Neural crest cell (in vitro differentiated cells): ENCODE measurements at places on chromosomes 16 and 17. TPM values are rescaled to one million over a fixed set of nuclear protein-coding genes. Genes with fewer than 3 reads are reported as not detected.
A peak's percentile ranks its signal among the peaks of the same experiment; 100 is the strongest.

CMTM2 gene
- total RNA-seq: 0.54 and 0.75 TPM in 2 replicates

DNAH17 gene
- 0.09 TPM in 1 of 2 replicates, not detected in the other for total RNA-seq

SGCA gene
- not detected in 2 replicates for total RNA-seq

CES5A gene
- not detected in 2 replicates for total RNA-seq

DNA sequence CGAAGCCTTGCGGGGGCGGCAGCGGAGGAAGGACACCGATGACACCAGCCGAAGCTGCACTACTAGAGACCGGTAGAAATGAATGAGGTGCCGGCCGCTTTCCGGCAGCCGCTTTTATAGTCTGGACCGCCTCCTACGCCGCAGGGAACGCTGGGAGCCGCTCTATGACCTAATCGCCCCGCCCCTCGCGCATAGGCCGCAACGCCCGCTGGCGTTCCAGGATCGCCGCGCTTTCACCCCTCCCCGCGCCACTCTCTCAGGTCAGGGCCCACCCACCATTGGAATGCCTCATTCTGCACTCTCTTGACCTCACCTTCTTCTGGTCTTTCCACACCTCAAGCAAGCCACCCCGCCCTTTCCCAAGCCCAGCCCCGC, at the start of gene DDX5:
TSS of gene DDX5 (minus strand) at position 89 of the 375 bp plus-strand sequence. CDS start 170 bp downstream, outside the sequence.
- peak; percentile 94 for DNase-seq

- DNase-seq: no peak
Observed at GRCh38 chr16:10806698-10807097, 11.9 kb downstream of the TVP23A start.

- no peak for DNase-seq
Observed at GRCh38 chr17:5241861-5242671, 7.4 kb upstream of the SCIMP start.

DNA sequence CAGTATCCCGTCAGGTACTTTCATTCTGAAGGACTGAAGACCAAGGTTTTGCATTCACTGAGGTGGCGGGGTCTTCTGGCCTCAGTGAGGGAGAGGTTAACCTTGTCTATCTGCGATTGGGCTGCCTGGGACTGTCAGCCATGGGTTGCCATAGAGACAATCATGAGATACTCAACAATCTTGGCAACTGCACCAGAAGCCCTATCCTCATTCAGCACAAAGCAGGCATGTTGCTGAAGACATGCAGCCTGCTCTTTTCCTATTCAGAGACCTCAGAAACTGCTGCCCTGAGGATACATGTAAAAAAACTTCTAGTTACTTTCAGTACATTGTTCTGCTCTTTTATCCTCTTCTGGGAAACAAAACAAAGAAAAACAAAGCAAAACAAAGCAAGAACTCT, 146.3 kb upstream of the PIRT start:
- no peak for DNase-seq

DNA sequence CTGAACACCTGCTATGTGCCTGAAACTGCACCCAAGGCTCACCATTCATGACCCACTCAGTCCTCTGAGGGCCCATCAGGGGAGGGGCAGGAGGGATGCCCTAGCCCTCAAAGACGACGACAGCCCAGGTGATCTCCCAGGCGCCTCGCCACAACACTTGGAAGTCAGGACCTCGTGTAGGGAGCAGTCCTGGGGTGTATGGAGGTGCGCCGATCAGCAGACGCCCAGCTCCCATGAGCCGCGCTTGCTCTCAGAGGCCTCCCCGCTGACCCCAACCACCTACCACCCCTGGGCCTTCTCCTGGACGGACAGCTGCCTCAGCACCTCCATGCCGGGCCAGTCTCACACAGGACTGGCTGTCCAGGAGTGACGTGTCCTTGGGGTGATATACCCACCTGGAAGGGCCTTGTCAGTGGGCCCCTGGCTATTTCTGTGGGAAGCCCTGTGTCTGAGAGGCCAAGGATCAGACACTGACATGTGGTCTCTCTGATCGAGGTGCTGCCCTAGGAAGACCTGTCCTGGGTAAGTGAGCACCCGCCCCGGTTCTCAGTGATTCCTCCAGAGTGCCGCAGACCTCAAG, 26.7 kb downstream of the KDM8 start:
- DNase-seq: no peak

DNA sequence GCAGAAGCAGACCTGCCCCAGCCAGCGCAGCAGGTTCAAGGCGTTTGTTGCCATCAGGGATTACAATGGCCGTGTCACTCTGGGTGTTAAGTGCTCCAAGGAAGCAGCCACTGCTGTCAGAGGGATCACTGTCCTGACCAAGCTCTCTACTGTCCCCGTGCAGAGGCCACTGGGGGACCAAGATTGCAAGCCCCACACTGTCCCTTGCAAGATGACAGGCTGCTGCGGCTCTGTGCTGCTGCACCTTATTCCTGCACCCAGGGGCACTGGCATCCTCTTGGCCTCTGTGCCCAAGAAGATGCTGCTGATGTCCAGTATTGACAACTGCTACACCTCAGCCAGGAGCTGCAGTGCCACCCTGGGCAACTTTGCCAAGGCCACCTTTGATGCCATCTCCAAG, 27.7 kb downstream of the ATPAF2 start:
- DNase-seq: no peak

- DNase-seq: no peak
Observed at GRCh38 chr16:54143934-54144571, 142.5 kb downstream of the IRX3 start.

- DNase-seq: no peak
Observed at GRCh38 chr17:47804461-47804860, 17.1 kb downstream of the OSBPL7 start.
